Activated T-cell treated with anti-CD3 and anti-CD28 coated beads, Interleukin-2, amount 50 U/mL, for 48 hours (primary cell): ENCODE measurements at places on chromosomes 12 and 14.

DNA sequence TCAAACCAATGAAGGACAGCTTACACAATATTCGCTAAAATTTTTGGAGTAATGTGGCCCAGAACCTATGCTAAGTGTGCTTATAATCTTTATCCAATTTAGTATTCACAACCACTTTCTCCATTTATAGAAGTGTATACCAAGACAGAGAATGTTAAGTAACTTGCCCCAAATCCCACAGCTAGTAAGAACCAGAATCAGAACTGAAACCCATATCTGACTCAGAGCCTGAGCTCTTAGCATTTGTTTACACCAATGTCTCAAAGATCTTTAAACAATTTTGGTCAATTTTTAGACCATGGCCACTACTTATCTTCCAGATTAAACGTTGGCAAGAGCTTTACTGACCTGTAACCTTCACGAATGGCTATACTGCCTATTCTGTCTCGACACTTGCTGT is 53.0 kb downstream of the PAPLN start:
- no peak for DNase-seq

DNA sequence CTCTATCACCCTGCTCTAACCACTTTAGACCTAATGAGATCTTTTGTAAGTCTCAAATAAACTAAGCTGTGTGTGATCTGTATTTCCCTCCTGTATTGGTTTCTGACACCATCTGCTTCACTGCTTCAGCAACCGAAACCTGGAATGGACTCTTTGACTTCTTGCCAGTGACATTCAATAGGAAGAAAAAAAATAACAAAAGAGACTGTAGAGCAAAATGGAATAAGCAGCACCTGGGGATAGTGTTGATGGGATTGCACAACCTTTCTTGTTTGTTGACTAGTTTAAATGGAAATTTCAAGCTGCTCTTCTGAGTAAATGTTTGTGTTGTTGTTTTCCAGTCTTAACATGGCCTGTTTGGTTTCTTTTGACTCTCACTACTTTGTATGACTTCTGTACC is 888.6 kb upstream of the SEL1L start:
- no peak for DNase-seq

DNA sequence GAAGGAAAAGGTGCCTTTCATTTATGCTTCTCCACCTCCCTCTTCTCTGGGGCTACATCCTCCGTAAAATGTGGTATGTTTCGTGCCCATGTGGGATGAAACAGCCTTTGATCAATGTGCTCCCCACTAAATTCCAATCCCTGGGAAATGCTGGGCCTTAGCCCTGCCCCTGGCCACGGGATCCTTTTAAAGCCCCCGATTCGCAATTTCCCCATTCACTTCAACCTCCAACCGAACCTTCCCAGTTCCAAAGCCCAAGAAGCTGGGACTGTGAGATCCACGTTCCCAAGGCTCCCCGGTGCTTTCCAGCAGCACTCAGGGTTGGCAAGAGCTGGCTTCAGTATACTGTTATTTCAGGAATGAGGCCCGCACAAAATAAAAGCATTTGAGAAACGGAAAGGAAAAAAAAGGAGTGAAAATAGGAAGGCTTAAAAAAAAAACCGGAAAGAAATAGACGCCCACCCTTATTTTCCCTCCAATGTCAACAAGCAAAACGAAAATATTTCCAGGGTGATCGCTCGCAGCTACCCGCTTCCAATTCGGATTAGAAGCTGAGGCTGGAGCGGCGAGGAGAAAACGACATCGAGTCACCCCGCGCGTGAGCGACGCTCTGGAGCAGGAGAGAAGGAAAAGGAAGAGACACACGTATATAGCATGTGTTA is 1.3 kb upstream of the FOXG1 start:
- DNase-seq = no peak

GRCh38 chr12:103882861-103883596 is 42.0 kb upstream of the NT5DC3 start:
- no peak for DNase-seq

DNA sequence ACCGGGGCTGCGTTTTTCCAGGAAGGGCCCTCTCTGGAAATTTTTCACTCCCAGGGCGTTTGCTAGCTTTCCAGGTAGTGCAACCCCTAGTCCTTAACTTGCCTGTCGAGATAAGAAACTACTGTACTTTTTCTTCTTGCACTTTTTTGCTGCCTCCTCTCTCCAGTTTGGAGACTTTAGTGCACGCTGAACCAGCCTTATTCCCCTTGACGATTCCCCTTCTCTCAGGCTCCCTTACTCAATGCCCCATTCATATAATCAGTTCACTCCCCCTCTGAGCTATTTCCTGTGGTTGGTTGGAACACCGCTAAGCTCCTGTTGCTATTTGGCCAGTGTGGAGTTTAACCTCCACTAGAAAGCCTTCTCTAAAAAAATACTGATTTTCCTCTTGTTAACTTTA is 682 bp downstream of the CREBL2 start:
- DNase-seq = no peak

GRCh38 chr14:94543449-94544124 is 17.7 kb upstream of the SERPINA4 start:
- no peak for DNase-seq

GRCh38 chr14:79991866-79992265 is 219.4 kb downstream of the DIO2 start:
- no peak for DNase-seq

- DNase-seq = no peak
These were observed 41.3 kb downstream of the ELK3 start for GRCh38 chr12:96235484-96235826.

- no peak for DNase-seq
These were observed 111.4 kb upstream of the SFSWAP start for GRCh38 chr12:131599190-131600159.

- peak; percentile 53 for DNase-seq
These were observed 624 bp upstream of the PWP1 start for GRCh38 chr12:107684990-107685359.

- DNase-seq = no peak
These were observed 42.5 kb upstream of the DIO3 start for GRCh38 chr14:101518611-101519473.

- no peak for DNase-seq
These were observed 177.8 kb upstream of the EGLN3 start for GRCh38 chr14:34128665-34129064.

GRCh38 chr12:69501154-69501895 is 31.1 kb downstream of the FRS2 start:
- no peak for DNase-seq

GRCh38 chr14:54686871-54687749 is 120.2 kb downstream of the SAMD4A start:
- no peak for DNase-seq

DNA sequence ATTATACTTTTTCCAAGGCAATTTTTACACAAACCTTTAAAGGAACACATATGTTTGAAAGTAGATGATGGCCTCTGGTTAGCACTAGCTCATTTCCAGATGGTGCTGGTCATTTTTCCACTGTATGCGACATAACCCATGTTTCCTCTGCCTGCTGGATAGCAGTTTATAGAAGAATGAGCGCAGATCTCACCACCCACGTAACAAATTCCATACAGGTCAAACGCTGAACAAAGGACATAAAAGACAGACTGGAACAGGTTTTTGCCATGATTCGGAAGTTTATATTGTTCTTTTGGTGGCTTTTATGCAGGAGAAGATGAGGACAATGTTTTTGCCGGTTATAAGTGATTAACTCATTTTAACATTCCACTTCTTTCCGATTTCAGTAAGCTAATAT is 30.7 kb downstream of the PPP1R36 start:
- no peak for DNase-seq
